ENCODE measurements at places on chromosomes 13 and 19. TPM values are rescaled to one million over a fixed set of nuclear protein-coding genes. Genes with fewer than 3 reads are reported as not detected.
A peak's percentile ranks its signal among the peaks of the same experiment; 100 is the strongest.

GRCh38 chr19:49855676-49856573 lies 5.0 kb downstream of the PTOV1 start:
- DNase-seq: no peak

DNA sequence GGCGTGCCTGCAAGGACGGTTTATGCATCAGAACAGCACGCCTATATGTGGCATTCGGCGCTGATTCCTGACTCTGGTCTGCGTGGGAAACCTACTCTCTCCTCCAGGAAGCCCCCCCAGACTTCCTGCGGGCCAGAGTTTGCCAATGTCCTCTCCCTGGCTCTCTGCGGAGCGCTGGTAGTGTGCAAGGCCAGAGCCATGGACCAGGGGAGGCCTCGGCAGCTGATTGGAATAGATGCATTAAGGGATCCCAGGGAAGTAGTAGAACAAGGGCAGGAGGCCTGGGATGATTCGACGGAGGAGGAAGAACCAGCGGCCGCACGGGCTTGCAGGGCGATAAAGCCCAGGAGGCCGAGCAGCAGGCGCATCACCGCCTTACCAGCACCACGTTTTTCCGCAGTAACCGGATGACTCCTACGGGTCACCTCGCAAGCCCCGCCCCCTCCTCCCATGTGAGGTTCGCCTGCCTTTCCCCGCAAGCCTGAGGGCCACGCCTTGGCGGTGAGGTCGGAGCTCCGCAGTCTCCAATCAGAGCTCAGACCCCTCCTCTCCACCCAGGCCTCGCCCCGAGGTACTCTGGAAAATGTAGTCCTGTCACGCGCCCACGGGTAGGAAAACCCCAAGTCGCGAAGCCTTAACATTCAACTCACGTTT lies 5.0 kb downstream of the CLEC11A start:
- peak; percentile 42 for DNase-seq

DNA sequence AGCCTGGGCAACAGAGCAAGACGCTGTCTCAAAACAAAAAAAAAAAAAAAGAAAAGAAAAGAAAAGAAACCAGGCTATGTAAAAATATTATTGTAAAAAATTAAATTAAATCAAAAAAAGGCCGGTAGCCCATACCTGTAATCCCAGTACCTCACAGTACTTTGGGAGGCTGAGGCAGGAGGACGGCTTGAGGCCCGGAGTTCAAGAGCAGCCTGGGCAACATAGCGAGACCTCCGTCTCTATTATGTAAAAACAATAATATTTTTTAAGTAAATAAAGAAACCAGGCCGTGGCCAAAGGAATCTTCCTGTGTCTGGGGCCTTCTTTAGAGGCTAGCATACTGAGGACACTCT lies 770 bp upstream of the CAPNS1 start:
- DNase-seq: no peak

Gene CYP2A7
- not detected for total RNA-seq

Gene ZNF556
- total RNA-seq: not detected

Gene ARHGAP45
- 47.2 TPM for total RNA-seq
